NCI-H2227 treated with DMSO at 0.1 percent for 48 hours (cell line): ENCODE measurements at places on chromosomes 16 and 17.

DNA sequence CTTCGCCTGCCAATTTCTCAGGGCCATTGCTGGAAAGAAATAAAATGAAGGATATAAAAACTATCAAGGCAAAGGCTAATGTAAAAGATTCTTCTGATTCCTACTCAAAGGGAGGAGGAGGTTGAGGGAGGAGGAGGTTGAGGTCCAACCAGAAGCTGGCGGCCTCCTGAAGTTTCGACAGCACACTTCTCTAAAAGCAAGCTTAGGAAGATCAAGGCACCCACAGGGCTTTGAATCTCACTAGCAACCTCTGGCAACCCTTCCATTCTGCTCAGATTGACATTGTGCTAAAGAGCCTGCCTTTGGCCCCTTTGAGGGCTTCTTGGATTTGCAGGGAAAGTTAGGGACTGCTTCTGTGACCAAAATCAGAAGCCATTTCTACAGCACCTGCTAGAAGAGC lies 81.5 kb upstream of the TNRC6C start:
- DNase-seq = no peak

DNA sequence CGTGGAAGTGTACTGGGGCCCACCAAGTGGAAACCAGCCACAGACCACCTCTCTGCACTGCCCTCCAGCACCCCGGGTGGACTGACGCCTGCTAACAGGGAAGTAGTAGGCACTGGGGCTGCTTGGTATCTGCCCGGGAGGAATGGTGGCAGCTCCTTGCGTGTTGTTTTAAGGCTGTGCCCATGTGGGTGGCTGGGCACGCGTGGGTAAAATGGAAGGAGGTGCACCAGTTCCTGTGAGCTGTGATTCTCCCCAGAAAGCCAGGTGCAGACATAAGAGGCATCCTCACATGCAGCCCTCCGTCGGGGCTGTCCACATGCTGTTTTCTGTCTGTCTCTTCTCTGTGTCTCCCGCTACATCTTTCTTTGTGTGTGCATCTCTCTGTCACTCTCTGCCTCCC lies 122.3 kb downstream of the ENGASE start:
- DNase-seq = no peak

DNA sequence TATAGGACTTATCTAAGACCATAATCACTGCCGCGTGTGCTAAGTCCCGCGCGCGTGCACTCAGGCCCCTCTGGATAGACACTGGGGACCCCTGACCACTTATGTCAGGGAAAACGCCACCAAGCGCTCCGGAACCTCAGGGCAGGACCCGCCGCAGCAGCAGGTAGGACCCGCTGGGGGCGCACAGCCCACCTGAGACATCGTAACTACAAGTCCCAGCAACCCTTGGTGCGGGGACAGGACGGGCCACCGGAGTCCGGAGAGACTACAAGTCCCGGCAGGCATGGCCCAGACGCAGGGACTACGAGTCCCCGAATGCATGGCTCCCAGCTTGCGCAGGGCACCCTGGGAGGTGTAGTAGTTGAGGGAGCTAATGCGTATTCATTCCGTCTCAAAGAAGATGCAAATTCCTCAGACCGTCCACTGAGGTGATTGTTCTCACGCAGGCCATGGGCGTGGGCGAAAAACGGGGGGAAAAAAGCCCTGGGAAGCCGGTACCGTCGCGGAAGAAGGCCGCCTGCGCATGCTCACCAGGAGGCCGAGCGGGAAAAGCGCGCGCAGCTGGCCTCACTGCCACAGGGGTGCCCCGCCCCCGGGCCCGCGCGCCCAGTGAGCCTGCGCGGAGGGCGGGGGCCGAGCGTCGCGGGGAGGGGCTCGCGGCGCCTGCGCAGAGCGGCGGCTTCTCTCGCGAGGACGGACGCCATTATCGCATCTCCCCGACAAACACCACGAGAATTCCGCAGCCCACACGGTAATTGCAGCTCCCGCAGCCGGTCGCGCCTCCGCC lies at the start of gene BANP:
TSS of gene BANP (plus strand) at position 670 of the 787 bp plus-strand sequence. CDS start 23,682 bp downstream, outside the sequence.
- peak; percentile 95 for DNase-seq

GRCh38 chr16:78399384-78399783 lies 299.9 kb downstream of the WWOX start:
- DNase-seq = no peak

- no peak for DNase-seq
Measured at GRCh38 chr16:16045879-16046278, 96.5 kb downstream of the ABCC1 start.

- no peak for DNase-seq
Measured at GRCh38 chr16:1333149-1333812, at the start of gene BAIAP3. Gene BAIAP3 (plus strand): TSS chr16:1333645. CDS start chr16:1338550, 4,905 bp downstream.

DNA sequence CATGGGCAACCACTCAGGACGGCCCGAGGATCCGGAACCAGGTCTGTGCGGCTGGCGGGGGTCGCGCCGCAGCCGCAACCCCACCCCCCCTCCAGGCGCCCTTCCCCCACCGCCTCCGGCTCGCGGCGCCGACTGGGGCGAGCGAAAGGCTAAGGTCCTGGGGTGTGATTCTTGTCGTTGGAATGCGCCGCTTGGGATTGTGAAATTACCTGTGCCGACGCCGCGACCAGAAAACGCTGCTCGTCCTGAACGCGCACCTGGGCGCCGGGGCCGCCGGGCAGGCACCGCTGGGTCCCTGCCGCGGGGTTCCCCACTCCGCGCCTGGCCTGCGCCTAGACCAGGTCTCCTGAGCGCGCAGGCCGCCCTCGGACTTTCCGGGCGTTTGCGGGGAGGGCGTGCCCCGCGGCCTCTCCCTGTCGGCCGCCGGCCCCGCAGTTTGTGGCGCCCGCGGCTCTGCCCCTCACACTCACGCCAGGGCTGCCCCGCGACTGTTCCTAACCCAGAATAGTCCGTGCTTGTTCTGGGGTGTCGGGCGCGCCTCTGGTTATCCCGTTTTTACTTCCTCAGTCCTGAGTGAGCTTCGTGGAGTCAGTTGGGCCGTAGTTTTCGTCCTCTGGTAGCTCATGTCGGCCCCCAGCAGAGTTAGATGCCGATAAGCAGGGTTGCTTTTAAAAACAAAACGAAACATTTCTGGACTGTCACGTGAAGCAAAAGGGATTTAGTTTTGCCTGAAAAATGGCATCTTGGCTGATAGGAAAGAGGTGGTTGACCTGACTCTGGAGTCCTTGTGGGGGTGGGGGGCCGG lies 147.2 kb downstream of the SPECC1 start:
- no peak for DNase-seq

GRCh38 chr16:51045186-51045585 lies 105.9 kb downstream of the SALL1 start:
- no peak for DNase-seq

DNA sequence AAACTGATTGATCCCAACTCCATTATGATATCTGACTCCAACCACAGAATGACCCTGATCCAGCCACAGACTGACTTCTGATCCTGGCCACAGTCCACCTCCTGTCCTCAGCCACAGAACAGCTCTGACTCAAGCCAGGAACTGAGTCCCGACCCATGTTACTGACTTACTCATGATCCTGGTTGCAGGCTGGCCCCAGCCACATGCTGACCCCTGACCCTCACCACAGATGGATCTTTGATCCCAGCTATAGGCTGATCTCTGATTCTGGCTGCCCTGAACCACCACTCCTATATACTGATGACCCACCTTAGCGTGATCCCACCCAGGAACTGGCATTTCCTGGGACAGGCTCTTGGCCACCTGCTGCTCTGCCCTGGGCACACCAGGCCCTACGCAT lies 32.2 kb upstream of the IL21R start:
- no peak for DNase-seq

- no peak for DNase-seq
Measured at GRCh38 chr17:64090144-64090543, 39.8 kb downstream of the ERN1 start.

DNA sequence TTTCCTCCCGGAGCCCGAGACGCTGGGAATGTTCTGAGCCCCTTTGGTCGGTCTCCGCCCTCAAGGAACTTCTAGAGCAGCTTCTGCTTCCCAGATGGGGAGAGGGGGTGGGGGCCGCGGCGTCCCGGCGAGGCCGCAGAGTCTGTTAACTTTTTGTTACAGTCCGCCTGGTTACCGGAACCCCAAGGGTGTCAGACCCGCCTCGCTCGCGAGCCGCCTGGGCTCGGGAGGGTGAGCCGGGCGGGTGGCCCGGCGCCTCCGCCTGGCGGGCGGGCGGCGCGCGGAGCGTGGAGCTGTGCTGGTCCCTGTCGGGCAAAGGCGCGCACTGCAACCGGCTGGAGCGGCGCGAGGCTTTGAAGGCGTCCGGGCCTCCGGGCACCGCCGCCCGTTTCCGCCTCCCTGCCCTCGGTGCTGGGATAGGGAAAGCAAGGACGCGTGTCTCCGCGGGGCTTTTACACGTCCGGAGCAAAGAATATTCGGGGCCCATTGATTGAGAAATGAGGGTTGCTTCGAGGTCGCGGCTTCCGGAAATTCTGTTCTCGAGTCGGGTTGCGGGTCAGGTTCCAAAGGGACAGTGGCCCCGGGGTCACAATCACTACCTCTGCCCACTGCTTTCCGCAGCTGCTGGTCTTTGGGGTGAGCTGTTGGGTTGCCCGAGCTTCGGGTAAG lies 1.7 kb downstream of the HS3ST3B1 start:
- no peak for DNase-seq

DNA sequence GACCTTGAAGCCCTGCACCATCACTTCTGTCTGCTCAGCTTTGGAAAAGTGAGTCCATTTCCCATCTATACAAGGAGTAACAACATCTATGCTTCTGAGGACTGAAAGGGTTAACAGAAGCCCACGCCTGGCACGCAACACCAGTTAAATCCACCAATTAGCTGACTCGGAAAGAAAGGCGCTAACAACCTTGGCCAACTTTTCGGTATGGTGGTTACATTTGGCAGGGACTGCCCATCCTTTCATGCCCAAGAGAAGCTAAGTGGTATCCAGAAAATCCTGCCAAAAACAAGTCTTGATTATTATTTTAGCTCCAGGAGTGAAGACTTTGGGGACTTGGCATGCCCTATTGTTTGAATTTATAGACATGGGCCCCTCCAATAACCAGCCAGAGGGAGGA lies 202.3 kb upstream of the RPL38 start:
- no peak for DNase-seq

DNA sequence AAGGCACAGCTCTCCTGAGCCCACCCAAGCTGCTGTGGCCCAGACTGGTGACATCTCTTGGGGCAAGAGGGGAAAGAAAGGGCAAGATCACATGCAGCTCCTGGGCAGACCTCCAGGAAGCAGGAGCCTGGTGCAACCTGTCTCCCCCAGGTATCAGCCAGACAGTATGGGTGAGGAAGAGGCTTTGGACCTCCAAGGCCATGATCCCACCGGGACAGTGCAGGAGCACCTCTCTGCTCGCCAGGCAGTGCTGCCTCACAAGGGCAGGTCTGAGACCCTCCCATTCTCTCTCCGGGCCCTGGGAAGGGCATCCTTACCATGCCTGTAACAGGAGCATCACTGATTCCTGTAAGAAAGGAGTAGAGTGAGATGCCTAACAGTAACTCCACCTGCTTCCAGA lies 25.6 kb upstream of the COG7 start:
- no peak for DNase-seq

DNA sequence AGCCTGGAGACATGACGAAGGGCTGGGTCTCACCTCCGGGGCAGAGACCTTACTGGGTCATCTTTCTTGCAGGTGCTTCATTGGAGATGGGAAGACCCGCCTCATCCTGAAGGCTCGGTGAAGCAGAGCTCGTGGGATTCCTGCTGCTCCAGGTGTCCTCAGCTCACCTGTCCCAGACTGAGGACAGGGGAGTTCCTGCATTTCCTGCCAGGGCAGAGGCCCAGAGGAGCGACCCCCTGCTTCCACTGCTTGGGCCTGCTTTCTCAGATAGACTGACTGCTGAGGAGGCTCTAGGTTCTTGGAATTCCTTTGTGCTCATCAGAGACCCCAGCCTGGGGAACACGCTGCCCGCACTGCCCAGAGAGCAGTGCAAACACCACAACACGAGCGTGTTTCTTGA lies 11.6 kb downstream of the AQP8 start:
- no peak for DNase-seq

DNA sequence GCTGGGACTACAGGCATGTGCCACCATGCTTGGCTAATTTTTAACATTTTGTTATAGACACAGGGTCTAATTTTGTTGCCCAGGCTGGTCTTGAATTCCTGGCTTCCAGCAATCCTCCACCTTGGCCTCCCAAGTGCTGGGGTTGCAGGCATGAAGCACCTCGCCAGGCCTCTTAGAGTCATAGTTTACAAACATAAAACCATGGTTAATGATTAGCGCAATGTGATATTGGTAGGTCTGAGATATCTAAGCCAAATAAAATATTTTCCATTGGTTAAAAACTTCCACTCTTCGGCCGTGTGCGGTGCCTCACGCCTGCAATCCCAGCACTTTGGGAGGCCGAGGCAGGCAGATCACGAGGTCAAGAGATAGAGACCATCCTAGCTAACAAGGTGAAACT lies 16.6 kb downstream of the TXNDC11 start:
- DNase-seq = no peak

DNA sequence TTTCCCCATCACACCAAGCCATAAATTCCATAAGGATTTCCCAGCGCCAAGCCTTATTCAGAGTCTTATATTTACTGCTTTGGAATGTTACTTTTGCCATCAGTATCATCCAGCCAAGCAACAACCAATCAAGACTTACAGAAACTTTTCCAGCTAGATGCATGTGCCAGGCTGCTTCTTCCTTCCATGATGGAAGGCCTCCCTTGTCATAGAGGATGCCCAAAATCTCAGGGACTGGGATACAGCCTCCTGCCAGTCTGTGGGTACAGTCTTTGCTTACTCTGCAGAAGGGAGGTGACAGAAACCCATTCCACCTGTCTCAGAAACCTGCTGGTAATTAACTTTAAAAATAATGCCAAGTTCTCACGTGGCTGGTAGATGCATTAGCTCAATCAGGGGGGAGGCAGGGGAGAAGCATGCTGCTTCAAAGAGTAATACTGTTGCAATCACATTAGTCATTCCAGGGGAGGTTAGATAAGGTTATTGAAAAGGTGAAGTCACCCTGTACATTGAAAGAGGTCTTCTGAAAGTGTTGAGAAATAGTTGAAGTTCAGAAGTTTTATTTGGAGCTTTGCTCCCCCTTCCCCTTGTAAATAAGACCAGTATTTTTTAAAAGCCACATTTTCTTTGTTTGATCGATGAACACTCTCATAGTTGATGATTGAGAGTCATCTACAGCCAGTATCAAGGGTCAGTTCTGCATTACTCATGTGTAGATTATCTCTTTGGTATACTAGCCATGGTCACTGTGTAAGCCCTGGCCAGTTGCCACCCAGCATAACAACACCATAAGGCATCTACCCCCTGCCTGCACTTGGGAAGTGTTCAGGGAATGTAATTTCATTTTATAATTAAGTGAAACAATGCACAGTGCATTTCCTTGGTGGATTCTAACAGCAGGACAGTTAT lies 22.2 kb downstream of the HLF start:
- DNase-seq = no peak

DNA sequence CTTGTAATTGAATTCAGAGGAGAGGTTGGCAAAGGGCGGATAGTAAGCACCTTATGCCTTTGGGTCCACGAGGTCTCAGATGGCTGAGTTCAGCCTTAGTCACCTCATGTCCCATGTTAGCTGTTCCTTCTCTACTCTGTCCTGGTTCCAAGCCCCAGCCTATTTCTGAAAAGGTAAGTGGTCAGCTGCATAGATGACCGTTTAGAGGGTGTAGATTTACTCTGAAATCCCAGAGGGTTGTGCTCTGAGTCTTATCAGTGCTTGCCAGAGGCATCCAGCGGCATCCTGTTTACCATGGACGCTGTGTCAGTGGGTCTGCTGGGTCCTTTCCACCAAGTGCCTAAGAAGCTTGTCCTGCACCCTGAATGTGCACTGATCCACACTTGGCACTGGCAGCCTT lies 1.9 kb downstream of the ZNF778 start:
- no peak for DNase-seq

GRCh38 chr16:4859900-4860255 lies 12.6 kb downstream of the UBN1 start:
- no peak for DNase-seq
